ENCODE measurements at places on chromosomes 6 and 20.

- DNase-seq, result no peak
These were observed 25.1 kb upstream of the PNPLA1 start for GRCh38 chr6:36244641-36245280.

DNA sequence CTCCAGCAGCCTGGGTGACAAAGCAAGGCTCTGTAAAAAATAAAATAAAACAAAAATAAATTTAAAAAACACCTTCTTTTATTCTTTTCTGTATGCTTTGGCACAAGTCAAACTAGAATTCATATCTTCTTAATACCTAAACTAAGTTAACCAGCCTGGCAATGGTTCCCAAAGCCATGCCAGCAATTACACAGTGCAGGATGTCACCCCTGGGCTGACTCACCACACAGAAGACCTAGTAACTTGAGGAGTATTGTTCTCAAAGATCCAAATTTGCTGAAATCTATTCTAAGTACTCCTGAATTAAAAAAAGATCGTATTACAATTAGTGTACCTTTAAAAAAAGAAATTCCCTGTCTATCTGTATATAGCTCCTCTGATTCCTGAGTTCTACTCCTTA is 162.7 kb upstream of the SGK1 start:
- DNase-seq, result no peak

DNA sequence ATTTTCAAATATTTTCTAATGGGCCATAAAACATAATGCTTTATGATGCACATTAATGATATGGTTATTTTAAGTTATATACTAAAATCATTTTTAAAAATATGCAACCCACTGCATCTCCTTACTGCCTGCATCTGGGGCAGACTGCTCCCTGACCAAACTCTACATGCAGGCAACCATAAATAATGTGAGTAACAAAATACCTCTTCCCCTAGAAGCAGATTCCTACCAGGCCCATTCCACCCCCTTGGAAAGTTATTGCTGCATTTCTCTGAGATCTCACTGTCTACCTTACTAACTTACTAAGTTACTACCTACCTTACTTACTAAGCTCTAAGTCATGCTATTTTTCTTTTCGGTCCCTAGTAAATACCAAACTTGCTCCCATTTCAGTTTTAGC is 71.8 kb downstream of the ATG5 start:
- DNase-seq, result no peak

- DNase-seq, result no peak
These were observed 63.4 kb upstream of the HMGCLL1 start for GRCh38 chr6:55642366-55642765.

DNA sequence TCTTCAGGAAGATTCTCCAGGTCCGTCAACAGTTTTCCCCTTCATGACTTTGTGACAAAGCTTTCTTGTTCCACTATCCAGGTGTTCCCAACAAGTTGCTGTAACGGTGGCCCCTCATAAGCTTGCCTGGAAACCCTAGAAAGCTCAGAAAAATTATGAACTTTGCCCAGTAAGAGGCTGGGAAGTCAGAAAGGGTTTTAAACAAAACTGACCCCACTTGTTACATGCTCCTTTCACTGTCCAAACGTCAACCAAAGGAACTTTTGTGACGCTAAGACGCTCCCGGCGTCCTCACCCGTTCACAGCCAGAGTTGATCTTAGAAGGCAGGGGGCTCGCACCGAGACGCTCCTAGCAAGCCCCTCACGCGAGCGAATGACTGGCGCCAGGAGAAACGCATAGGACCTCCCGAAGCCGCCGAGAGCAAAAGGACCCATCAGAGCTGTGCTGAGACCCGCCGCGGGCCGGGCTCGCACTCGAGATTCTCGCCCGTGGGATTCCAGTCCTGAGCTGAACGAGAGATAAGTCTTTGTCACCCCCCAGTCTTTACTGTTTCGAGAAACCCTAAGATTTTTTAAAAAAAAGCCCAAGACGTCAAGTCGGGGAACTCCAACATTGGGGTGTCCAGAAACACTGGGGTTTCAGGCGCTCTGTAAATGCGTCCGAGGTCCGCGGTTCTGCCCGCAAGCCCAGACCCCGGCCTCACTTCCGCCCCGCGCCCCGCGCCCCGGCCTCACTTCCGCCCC is 544 bp upstream of the ACAT2 start:
- no peak for DNase-seq

GRCh38 chr6:10521104-10521808 is at the start of gene GCNT2:
GCNT2 (plus strand) TSS chr6:10521351; CDS start chr6:10528912, 7,561 bp downstream.
- DNase-seq, result no peak

- no peak for DNase-seq
These were observed 29.7 kb upstream of the GATA5 start for GRCh38 chr20:62505337-62506045.

GRCh38 chr6:159217595-159218275 is 48.5 kb downstream of the FNDC1 start:
- no peak for DNase-seq

GRCh38 chr6:22473991-22474682 is 95.2 kb upstream of the HDGFL1 start:
- DNase-seq, result no peak

GRCh38 chr6:147784371-147784770 is 275.9 kb downstream of the SAMD5 start:
- DNase-seq, result no peak

- DNase-seq, result no peak
These were observed 474.1 kb upstream of the BTBD3 start for GRCh38 chr20:11443382-11444119.

GRCh38 chr6:87736809-87737540 is 34.9 kb upstream of the AKIRIN2 start:
- DNase-seq, result no peak

GRCh38 chr6:166939345-166939744 is 17.0 kb downstream of the RNASET2 start:
- DNase-seq, result no peak

GRCh38 chr6:35370785-35371493 is 28.6 kb downstream of the PPARD start:
- DNase-seq, result peak; percentile 42

GRCh38 chr6:125906158-125906998 is 50.2 kb upstream of the HINT3 start:
- DNase-seq, result no peak

DNA sequence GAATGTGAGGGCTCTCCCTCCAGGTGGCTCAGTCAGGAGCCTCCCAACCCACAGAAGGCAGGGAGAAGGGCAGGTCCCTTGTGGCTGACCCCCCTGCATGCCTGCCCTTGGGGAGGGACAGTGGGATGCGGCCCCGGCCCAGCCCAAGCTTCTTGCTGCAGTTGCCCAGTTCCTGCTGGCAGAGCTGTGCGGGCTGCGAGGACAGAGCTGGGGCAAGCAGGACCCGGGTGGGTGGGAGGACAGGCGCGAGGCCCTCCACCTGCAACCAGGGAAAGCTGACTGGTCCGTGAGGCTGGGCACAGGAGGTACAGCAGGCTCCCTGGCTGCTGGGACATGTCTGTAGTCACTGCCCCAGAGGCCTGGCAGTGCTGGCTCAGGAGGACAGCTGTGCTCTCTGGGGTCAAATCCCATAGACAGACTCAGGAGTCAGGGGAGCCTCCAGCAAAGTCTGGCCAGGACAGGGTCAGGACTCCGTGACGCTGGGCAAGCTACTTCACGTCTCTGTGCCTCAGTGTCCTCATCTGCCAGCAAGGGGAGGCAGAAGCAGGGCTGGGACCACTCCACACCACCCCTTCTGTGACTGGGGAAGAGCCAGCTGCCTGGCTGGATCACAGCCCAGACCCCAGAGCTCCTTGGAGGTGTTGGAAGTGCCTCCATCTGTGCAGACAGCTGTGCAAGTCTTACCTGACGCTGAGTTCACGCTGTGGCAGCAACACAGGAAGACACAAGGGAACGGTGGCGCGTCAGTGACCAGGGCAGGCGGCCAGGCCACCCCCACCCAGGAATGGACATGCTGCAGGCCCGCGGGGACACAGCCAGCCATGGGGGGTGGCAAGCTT is 13.0 kb downstream of the UCKL1 start:
- no peak for DNase-seq

DNA sequence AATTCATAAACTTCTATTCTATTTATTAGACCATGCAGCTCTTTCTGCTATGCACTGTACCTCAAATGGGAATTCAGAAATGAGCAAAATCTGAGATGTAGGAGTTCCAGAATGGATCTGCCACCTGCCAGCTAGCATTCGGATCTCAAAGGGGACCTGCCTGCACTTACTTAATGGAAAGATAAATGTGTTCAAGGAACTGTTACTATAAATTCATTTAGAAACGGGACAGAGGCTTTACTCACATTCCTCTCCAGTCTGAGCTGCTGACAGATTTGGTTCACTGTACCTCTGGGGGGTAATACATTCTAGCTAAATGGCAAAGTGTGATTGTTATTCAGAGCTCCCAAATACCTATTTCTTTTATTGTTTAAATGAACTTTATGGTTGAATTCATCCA is 384.1 kb downstream of the GRIK2 start:
- DNase-seq, result no peak

DNA sequence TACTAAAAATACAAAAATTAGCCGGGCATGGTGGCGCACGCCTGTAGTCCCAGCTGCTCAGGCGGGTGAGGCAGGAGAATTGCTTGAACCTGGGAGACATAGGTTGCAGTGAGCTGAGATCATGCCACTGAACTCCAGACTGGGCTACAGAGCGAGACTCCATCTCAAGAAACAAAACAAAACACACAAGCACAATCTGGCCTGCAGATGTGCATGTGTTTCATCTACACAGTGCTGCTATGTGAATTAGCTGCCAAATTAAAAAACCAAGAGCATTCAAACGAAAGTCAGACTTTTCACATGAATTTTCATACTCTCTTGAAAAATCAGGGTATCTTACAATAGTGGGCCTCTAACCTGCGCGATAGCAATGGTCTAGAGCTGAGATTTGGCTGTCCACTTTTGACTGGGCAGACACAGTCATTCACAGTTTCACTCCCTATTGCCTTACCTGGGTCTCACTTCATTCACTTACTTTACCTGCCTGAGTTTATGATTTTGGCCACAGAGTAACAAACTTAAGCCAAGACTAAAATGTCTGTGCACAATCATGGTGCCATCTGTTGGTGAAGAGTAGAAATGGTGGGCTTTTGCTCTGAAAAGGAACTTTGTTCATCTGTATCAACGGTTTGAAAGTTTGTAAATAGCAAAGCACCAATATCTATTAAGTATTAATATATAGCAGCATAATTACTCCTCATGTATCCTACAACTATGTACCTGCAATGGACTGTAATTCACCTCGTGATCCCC is 138.5 kb upstream of the UST start:
- no peak for DNase-seq

DNA sequence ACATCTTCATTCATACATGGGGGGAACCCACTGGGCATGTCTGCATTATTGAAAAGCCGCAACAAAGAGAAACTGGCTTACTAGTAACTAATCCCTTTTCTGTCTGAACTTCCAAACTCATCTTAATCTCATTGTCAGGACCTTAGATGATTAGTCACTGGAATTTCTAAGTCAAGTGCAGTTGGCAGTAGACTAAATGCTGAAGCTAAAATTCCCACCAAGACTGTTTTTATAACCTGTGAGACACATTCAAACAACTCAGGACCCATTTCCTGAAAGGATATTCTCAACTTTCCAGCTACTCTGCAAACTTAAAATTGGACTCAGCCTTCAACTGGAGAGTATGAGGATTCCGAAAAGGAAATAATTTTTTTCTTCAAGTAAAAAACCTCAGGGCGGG is 94.8 kb upstream of the SCAF8 start:
- no peak for DNase-seq

DNA sequence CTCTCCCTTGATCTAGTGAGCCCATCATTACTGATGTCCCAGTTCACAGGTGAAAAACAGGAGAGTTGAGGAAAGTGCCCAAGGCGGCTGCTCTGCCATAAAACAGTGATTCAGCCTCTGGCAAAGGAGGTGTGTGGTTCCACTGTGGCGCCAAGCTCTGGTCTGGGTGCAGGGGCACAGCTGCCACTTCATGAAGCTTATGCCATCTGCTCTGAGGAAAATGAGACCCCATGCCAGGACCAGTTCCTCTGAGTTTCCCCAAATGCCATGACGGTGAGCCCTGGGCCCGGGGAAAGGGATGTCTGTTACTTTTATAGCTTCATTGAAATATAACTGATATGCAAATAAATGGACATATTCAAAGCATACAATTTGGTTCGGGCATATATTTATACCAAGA is 33.7 kb upstream of the ZBP1 start:
- no peak for DNase-seq

DNA sequence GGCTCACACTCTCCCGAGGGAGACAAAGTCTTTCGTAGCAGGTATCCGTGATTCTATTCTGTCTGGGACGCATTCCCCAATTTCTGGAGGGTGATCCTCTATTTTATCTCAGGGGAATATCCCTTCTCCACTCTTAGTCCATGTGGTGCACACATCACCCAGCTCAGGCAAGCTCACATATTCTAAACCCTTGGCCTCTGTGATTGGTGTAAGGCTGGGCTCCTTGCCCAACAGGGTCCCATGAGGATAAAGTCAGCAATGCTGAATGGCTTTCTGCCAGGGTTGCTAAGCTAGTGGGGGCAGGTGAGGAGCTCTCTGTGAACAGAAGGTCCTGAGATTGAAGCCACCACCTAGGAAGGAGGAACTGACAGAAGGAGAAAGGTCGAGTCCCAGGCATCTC is 137.2 kb downstream of the CDH26 start:
- DNase-seq, result no peak

DNA sequence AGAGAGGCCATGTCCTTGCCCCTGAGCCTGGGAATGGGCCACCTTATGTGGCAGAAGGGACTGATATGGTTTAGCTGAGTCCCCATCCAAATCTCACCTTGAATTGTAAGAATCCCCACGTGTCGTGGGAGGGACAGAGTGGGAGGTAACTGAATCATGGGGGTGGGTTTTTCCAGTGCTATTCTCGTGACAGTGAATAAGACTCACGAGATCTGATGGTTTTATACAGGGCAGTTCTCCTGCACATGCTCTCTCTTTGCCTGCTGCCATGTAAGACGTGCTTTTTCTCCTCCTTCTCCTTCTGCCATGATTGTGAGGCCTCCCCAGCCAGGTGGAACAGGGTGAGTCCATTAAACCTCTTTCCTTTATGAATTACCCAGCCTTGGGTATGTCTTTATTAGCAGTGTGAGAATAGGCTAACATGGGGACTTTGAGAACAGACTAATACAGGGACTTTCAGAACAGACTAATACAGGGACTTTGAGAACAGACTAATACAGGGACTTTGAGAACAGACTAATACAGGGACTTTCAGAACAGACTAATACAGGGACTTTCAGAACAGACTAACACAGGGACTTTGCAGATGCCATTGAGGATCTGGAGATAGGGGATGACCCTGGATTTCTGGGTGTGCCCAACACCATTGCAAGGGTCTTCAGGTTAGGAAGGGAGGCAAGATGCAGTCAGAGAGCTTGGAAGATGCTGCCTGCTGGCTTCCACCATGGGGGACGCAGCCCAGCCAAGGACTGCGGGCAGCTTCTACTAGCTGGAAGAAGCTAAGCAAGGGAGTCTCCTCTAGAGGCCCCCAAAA is 86.9 kb downstream of the RAMACL start:
- no peak for DNase-seq

- no peak for DNase-seq
These were observed 13.1 kb downstream of the RNF8 start for GRCh38 chr6:37366910-37367309.
